ENCODE measurements at places on chromosomes 1 and 21.

DNA sequence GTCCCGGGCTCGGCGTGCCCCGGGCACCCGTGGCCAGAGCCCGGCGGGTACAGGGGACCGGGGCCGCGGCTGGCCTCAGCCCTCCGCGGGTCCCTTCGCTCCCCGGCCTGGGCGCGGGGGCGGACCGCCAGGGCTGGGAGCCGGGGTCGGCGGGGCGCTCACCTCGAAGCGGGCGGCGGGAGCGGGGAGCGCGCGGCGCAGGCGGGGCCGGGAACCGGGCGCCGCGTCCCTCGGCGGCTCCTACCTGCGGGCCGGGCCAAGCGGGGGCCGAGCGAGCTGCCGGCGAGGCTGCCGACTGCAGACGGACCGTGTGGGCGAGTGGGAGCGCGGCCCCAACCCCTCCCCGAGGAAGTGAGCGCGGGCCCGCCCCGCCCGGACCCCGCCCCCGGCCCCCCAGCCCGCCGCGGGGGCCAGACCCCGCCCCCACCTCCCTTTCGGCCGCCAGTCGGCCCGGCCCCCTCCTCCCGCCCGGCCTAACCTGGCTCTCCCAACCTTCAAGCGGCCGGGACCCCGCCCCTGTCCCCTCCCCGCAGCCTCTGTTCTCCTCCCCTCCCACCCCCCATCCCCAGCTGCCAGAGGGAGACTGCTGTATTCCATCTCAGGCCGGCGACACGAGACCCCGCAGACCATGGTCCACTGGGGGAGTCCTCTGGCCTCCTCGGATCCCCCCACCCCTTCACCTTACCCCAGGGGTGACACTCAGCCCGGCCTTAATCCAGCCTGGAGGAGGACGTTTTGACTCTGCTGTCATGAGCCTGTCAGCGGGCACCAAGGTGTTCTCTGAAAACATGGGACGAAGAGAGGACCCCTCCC is at the start of gene FHL3:
TSS of gene FHL3 (minus strand) at position 320 of the 813 bp plus-strand sequence. CDS start 6,102 bp downstream, outside the sequence.
- no peak for DNase-seq

GRCh38 chr21:25689226-25689625 is 45.5 kb downstream of the ATP5PF start:
- no peak for DNase-seq

GRCh38 chr1:111843177-111843576 is 87.5 kb downstream of the DDX20 start:
- DNase-seq, result no peak

DNA sequence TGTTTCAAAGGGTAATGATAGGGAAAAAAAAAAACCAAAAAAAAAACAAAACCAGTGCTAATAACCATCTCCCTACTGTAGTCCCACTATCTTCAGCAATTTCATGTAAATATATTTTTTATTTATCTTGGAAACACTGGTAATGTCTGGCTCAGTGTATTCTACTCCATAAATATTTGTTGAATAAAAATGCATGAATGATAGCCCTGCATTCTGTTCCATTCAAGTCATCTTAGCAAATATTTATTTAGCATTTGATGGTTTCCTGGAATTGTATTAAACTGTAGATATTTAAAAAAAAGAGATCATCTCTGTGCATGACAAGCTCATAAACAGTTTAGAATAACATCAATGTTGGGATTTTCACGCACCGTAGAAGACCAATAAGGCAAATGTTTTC is 24.2 kb downstream of the IL23R start:
- no peak for DNase-seq

DNA sequence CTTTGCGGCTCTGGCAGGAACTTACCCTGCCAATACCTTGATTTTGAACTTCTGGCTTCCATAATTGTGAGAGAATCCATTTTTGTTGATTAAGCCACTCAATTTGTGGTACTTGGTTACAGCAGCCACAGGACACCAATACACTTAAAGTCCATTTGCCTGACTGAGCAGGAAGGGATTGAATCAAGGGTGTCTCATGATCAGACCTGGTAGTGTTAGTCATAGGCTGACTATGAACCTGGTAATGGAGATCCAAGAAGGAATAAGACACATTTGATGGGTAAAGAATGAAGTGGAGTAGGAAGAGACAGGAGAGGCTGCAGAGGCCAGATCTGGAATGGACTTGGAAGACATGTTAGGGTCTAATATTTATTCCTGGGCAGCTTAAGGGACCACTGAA is 31.2 kb upstream of the MAP1LC3C start:
- no peak for DNase-seq

DNA sequence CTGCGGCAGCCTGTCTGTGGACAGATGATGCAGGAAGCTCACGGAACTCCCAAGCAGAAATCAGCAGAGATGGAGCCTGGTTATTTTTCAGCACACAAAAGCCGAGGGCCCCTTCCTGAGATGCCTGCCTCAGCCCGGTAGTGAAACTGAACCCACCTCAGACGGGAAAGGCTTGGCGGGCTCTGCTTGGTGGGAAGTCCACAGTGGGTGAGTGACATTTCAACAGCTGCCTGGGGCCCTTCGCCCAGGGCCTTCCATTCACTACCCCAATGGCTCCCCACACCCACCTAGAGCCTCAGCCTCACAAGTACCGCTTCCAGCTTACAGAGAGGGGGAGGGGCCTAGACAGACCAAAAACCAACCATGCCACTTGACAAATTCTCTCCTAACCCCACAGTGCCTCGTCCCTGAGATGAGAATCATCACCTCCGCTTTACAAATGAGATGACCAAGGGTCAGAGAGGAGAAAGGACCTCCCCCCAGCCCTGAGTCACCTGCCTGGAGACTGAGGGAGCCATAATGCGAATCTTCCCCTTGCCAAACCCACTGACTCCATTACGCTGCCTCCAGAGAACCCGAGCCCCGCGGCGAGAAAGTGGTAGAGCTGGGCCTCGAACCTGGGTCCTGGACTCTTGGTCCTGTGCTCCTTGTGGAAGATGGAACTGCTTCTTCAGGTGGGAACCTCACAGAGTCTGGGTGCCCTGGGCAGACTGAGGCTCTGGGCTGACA is 3.4 kb upstream of the ECE1 start:
- DNase-seq, result no peak

- DNase-seq, result no peak
Measured at GRCh38 chr1:223490256-223490655, 97.0 kb downstream of the CCDC185 start.

DNA sequence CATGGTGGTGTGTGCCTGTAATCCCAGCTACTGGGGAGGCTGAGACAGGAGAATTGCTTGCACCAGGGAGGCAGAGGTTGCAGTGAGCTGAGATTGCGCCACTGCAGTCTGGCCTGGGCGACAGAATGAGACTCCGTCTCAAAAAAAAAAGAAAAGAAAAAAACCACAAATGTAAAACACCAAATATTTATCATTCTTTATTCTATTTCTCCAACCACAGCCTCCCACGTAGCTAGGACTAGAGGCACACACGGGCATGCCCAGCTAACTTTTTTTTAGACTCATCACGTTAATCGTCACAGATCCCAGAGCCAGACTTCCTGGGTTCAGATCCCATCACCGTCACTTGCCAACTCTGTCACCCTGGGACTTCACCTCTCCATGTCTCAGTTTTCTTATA is 13.5 kb downstream of the DNAJC16 start:
- DNase-seq, result no peak

DNA sequence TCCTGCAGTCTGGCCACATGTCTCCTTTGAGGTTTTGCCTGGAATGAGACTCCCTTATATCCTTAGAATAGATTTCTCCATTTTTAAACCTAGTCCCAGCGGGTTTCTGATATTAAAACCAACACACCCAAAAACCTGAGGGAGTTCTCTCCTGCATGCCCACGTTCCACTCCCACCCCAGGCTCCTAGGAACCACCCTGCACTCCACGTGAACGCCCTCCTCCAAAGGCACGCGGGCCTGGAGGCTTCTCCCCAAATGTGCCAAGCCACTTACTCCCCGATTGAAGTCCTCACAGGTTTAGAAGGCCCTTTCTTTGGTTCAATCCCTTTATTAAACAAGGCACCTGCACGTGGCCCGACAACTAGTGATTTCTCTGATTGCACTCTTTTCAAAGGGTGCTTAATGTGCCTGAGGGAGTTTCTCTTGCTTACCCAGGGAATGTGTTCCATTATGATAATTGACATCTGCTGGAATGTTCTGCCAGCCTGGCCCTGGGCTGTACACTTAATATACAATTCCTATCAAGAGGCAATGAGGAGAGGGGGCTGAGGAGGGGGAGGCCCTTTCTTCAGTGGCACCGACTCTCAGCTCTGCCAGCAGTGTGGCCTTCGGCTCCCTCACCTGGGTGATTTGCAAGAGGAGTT is 104.3 kb upstream of the ADAR start:
- peak; percentile 65 for DNase-seq

DNA sequence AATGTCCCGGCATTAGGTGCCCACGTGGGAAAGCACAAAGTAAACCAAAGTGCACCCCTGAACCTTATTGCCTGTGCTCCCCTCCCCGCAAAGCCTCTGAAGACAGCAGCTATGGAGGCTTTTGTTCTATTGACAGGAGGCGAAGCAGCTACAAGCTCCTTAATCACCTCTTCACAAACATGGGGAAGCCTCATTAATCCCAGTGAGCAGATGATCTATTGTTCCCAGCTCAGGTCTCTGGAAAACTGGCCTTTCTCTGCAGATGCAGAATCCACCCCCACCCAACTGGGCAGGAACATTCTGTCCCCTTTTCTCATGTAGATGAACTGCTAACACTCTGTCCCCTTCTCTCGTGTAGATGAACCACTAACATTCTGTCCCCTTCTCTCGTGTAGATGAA is 190.5 kb upstream of the CSF3R start:
- no peak for DNase-seq

GRCh38 chr1:223180731-223181321 is 37.8 kb upstream of the TLR5 start:
- peak; percentile 27 for DNase-seq
